ENCODE measurements at places on chromosomes 5 and 9.

- DNase-seq: no peak
Observed at GRCh38 chr5:168608386-168608785, 29.2 kb upstream of the PANK3 start.

DNA sequence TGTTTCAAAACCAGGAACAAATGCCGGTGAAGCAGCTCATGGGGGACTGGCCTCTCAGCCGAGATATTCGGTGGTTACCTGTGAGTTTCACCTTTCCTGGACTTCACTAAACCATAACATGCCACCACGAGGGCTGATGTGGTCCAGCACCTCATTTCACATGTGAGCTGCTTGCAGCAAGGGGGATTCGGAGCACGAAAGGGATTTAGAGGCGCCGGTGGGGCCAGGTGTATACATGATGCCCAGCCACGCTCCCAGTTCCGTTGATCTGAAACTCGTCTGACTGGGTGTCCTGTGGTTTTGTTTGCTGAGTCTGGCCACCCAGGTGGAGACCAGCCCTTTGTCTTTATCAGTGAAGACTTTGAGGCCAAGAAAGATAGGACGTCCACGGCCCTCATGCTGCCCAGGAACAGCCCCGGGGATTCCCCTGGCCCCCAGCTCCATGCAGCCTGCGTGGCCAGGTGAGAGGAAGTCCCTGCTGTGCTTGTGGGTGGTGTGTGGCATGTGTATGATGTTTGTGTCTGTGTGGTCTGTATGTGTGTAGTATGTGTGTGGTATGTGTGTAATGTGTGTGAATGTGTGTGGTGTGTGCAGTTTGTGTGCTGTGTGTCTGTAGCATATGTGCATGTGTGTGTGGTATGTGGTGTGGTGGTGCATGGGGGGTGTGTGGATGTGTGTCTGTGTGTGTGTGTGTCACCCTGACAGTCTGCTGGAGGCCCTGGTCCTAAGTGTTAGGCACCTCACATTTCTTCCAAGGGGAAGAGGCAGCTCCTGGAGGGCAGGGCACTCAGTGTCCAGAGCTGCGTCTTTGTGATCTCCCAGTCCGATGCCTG lies 23.4 kb downstream of the PHF2 start:
- no peak for DNase-seq

DNA sequence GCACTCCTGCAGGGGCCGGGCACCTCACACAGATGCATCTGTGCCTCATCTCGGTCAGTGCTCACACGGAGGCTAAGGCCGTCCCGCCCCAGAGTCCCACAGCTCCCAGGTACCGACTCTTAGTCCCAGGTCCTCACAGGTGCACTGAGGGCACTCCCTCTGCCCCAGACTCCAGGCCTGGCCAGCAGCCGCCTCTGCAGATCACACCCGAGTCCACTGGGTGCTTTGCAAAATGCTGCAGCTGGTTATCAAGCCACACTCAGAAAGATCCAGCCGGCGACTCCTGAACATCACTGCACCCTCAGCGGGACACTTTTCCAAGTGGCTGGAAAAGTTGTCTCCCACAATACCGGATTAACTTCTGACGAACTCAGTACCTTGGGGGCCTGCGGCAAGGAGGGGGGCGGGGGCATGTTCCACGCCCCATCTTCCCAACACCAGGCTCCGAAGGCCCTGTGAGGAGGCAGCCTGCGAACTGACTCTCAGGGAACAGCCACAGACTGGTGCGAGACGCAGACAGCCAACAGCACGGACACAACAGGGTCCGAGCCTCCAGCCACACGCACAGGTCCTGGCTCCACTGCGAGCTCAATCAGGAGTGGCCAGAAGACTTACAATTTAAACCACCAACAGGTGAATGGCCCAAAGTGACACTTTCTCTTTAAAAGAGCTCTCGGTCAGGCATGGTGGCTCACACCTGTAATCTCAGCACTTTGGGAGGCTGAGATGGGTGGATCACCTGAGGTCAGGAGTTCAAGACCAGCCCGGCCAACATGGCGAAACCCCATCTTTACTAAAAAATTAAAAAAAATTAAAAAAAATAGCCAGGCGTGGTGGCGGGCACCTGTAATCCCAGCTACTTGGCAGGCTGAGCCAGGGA lies 4.0 kb downstream of the BRD3 start:
- no peak for DNase-seq

- DNase-seq: no peak
Observed at GRCh38 chr5:27325513-27325912, 287.1 kb upstream of the CDH9 start.

DNA sequence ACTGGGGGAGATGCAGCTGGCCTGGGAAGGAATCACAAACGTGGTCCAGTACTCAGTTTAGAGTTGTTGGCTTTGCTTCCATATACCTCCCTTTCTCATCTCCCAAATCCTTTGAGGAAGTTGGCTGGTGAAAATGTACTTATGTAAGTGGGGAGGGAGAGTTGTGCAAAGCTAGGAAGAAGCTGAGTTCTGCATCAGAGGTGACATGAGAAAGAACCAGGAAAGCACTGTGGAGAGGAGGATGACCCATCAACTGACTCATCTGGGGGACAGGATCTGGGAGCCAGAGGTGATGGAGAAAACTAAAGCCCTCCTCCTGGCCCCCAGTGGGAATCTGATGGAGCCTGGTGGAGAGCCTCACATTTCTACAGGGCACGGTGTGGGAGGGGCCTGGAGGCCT lies 16.2 kb downstream of the KCNMB1 start:
- DNase-seq: no peak

DNA sequence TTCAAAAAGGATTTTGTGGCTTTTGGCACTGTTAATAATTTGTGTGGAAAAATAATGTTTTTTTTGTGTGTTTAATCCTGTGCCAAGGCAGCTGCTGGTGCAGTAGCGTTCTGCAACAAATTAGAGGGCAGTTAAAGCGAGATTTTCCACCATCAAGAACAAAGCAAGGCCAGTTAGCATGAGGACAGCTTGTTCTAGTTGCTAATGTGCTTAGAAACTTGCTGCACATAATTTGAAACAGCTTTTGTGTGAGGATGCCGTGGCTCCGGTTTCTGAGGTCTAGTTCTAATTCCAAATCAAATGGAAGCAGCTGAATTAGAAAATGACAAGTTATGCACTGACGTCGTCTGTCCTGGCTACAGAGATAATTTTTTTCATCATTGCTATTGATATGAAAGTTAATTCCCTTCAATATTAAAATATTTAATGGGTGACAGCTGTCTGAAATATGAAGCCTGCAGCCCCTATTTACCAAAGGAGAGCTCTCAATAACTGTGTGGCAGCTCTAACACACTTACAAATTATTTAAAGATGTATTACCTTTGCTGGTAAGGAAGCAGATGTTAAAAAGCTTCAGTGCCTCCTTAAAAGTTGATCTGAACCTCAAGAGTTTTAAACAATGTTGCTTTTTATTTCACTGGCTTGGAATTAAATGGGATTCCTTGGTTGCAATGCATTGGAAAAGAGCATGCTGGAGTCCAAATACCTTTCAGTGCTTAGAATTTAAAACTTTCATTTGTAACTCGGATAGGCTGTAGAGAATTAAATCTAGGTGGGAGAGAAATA lies 128.6 kb downstream of the SPATA31D1 start:
- peak; percentile 43 for DNase-seq

DNA sequence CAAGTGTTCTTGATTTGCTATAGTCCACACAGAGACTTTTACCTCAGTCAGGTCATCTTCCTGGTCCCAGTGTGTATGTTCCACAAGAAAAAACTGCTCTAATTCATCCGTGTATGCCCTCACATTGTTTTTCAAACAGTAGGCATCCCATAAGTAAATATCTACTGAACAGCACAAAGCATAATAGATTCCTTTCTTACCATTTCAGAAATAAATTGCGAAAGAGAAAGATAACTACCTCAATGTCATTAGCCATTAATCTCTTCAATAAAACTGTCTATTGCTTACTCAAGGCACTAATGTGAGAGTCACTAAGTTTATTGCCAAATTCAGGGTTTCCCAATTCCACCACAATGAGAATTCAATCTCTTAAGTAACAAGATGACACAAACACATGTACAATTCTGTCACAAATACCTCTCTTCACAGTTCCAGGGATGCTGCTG lies 9.6 kb downstream of the FBXW2 start:
- DNase-seq: no peak

GRCh38 chr5:88746438-88746882 lies 136.5 kb downstream of the MEF2C start:
- no peak for DNase-seq

DNA sequence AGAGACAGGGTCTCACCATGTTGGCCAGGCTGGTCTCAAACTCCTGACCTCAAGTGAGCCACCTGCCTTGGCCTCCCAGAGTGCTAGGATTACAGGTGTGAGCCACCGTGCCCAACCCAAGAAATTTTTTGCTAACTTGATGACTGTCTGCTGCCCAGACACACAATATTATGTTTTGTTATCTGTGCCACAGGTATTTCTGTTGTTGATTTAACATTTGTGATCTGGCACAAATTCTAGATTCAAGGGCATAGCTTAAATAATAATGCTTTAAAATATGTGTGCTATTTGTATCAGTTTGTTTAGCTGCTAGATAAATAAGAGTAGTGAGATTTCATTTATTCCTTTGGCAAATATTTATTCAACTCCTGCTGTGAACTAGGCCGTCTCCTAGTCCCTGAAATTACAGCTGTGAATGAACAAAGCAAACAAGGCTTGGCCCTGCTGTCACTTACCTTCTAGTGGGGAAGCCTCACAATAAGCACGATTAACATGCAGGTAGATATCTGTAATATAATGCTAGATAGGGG lies 35.3 kb downstream of the GAPVD1 start:
- DNase-seq: no peak

DNA sequence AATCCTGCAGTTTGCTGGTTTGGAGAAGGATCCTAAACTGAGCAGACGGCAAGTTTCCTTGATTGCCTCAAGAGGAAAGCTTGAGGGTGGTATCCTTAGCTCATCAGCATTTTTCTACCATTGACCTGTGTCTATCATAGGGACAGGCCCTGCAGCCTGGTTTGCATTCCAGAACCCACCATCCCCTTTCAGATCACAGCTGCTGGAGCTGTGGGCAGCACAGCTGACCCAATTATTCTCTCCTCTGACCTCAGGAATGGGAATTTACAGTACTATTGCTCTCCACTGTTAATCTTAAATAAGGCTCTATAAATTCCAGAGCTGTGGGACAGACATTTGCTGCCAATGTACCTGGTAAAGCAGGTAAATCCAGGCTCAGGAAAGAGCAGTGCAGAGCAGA lies 163.0 kb downstream of the SPOCK1 start:
- DNase-seq: no peak

GRCh38 chr5:169805937-169806700 lies 169.0 kb downstream of the DOCK2 start:
- no peak for DNase-seq

- no peak for DNase-seq
Observed at GRCh38 chr5:35811108-35811741, 45.5 kb upstream of the IL7R start.

GRCh38 chr5:142499591-142500226 lies 174.9 kb upstream of the SPRY4 start:
- DNase-seq: peak; percentile 57

- no peak for DNase-seq
Observed at GRCh38 chr9:134636149-134636507, 5.5 kb upstream of the COL5A1 start.

GRCh38 chr9:99491408-99492158 lies 269.5 kb downstream of the SEC61B start:
- DNase-seq: no peak

GRCh38 chr5:115289104-115289503 lies 7.3 kb downstream of the CCDC112 start:
- no peak for DNase-seq

DNA sequence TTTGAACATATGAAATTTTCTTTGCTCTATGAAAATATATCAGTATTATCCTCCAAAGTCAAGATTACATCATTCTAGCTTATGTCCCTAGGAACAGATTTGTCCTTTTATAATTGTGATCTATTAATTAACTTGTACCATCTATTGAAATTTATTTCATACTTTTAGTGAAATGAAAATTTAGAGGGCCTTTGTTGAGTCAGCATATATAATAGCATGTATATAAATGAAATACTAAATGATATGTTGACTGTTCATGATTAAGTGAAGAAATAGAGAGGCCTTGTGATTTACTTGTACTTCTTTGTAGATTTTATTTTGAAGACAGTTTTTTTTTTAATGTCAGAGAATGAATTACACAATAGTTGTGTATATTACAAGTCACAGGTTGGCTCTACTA lies 86.4 kb downstream of the PARP8 start:
- no peak for DNase-seq

DNA sequence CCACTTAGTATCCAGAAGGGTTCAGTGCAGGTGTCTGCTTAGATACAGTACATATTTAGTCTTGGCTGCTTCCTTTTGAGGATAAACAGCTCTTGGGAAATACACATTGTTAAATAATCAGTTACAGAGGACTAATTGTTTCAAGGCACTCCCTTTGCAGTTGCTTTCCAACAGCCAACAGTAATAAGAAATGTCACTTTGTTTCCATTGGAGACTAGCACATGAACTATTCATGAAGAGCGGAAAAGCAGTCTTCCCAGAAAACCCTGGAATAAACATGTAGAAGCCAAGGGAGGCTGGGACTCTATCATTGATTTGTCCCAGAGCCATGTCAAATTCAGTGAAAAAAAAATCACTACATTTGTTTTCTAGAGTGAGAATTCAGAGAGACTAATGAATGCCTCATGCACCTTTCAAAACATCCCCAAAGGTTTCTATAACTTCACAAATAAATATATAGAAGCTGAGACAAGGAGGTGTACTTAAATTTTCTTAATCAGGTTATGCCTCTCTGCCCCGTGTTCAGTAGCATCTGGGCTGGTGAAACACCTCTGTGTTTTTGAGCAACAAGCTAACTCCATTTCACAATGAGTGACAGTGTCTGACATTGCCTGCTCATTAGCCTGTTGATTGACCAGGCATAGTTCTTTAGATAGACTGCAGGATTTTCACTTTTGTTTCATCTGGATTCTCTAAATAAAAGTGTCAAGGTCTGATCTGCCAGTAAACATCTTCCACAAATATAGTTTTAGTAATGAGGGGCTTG lies 271.5 kb downstream of the ARRDC3 start:
- DNase-seq: no peak

DNA sequence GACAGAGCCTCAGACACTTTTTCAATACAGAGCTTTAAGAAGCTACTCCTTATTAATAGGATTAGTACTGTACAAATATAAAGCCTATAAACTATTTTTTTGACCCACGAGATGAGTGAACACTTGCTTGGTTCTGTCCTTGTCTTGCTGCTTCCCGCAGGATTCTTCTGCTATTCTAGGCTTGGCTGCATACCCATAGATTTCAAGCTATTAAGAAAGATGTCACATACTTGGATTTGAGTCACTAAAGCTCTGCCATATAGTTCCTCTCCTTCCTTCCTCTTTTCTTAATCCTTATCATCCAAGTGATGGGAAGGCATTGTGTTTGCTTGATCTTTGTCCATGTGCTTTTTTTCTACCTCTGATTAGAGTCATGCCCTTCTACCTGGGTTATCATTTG lies 361.2 kb upstream of the TRPC7 start:
- DNase-seq: no peak

DNA sequence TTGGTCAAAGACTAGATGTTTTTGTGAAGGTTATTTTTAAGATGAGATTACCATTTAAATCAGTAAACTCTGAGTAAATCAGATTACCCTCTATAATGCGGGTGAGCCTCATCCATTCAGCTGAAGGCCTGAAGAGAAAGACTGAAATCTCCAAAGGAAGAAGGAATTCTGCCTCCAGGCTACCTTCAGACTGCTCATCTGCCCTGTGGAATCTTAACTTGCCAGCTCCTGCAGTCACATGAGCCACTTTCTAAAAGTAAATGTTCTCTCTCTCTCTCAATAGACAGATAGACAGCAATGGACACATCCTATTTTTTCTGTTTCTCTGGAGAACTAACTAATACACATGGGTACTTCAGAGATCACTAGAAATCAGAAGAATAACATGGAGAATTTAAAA lies 182.8 kb downstream of the CFAP90 start:
- no peak for DNase-seq
